ENCODE measurements at places on chromosomes 7 and 10.

DNA sequence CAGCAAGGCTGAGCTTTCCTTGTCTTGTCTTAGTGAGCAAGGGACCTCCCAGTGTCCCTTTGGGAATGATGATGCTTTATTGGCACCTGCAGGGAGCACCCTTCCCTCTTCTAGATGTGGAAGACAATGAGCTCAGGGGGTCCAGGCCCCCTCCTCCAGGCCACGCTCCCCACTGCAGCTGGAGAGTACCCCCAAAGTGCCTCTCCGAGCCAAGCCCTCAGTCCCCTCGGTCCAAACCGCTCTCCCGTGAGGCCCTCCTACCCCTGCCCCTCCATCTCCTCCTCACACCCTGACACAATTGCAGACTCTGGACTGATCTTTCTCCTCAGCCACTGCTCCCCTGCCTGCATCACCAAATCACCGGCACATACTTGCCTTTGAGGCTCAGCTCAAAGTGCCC is 16.7 kb downstream of the RBP3 start:
- DNase-seq: no peak

- no peak for DNase-seq
Observed at GRCh38 chr10:123639131-123639530, 27.0 kb upstream of the GPR26 start.

DNA sequence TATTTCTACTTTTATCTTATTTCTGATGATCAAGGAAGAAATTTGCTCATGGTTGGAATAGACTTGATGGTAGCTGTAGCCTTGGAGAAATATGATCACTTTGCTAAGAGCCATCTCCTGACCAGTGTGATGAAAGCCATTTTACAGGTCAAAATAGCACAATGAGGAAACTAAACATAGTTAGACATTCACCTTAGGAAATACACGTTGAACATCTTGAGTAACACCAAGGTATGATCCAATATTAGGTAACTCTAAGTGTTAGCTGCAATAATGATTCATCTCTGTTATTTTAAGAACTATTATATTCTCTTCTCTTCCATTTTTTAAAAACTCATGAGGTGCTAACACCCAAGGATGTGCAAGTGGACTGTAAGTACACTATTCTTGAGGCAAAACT is 328.0 kb downstream of the PLXDC2 start:
- DNase-seq: no peak

GRCh38 chr10:71465551-71466252 is 69.0 kb downstream of the CDH23 start:
- no peak for DNase-seq

DNA sequence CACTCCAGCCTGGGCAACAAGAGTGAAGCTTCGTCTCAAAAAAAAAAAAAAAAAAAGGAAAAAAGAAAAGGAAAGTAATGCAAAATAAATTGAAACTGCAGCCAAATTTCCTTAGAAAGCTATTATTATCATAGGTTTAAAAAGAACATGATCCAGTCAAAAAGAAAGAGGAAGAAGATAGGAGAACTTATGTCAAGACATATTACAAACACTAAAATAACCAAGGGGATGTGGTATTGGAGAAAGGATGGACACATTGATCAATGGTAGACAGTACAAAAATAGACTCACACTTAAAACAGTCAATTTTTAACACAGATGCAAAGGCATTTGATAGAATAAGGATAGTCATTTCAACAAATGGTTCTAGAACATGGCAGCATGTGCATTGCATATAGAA is 27.3 kb upstream of the PFKP start:
- no peak for DNase-seq

- no peak for DNase-seq
Observed at GRCh38 chr7:6228361-6229229, 43.8 kb downstream of the CYTH3 start.

DNA sequence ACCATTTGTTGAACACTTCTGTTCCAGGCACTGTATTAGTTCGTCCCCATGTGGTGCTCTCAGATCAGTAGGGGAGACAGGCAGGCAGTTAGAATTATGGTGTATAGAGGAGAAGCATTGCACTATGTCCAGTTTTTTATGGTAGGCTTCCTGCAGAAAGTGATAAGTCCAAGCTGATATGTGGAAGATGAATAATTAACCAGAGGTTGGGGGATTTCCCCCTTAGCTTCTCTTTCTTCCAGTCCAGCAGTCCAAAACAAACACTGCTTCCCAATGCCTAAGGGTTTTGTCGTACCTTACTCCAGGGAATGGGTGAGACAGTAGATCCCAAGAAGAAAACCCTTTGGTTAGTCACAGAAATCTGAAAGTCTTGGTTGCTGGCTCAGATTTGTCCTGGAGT is 19.2 kb downstream of the HIF1AN start:
- DNase-seq: no peak

GRCh38 chr7:20350996-20351692 is 20.4 kb downstream of the ITGB8 start:
- DNase-seq: no peak

All from CD4-positive, alpha-beta T cell (primary cell).